Natural killer cell treated with Interleukin-12 subunit alpha and Interleukin-12 subunit beta and Interleukin-15 and Interleukin-18, amount 100 ng/mL, for 72 hours (primary cell): ENCODE measurements at places on chromosomes 7 and 10.

GRCh38 chr10:78472551-78472890 is 438.9 kb downstream of the RPS24 start:
- no peak for DNase-seq

- DNase-seq: peak; percentile 52
Observed at GRCh38 chr7:44050915-44051560, 6.5 kb downstream of the DBNL start.

DNA sequence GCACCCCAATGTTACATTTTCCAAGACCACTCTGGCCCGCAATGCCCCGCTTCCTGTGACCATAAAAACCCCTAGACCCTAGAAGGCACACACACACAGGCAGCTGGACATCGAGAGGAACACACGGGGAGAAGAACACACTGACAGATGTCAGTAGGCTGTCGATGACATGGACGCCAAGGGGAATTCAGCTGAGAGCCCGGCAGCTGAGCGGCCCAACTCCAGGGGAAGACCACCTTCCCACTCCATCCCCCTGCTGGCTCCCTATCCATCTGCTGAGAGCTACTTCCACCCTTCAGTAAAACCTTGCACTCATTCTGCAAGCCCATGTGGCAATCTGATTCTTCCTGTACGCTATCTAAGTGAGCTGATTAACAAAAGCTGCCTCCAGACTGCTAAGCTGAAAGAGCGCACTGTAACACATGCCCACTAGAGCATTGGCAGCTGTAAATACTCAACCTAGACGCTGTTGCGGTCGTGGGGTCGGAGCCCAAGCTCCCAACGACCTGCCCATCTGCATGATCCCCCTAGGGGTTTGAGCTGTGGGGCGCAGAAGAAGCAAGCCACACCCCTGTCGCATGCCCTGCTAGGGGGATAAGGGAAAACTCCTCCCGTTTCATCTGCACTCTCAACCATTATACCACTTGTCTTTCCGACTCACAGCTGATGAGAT is 843.6 kb upstream of the POT1 start:
- no peak for DNase-seq

DNA sequence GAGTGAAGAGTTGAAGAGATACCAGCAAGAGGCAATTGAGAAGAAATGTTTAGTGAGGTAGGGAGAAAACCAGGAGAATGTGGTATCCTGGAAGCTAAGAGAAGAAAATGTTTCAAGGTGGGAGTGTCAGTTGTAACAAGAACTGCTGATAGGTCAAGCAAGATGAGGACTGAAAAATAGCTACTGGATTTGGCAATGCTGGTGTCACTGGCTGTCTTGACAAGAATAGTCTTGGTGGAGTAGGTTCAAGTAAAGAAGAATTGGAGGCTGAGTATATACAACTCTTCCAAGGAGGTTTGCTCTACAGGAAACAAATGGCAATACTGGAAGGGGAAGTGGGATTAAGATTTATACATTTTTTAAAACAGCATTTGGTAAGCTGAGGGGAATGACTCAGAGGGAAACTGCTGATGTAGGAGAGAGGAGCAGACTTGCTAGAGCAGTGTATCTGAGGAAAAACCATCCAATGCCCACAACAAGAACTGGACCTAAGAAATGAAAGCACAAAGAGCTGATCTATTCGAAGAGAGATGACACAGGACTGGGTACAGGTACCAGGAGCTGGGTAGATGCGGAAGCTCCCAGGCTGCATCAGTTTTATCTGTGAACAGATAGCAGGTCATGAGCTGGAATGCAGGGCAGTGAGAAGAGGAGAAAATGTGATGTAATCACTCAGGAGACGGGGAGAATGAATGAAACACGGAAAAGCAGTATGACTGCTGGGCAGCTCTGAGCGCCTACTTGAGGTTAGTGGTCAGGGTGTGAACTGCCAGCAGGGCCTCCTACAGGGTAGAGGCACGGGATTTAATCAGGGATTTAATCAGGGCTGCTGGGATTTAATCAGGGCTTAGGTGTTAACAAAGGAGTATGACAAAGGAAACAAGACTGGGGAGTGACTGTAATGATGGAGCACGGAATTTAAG is 34.5 kb downstream of the FAM25A start:
- DNase-seq: no peak

DNA sequence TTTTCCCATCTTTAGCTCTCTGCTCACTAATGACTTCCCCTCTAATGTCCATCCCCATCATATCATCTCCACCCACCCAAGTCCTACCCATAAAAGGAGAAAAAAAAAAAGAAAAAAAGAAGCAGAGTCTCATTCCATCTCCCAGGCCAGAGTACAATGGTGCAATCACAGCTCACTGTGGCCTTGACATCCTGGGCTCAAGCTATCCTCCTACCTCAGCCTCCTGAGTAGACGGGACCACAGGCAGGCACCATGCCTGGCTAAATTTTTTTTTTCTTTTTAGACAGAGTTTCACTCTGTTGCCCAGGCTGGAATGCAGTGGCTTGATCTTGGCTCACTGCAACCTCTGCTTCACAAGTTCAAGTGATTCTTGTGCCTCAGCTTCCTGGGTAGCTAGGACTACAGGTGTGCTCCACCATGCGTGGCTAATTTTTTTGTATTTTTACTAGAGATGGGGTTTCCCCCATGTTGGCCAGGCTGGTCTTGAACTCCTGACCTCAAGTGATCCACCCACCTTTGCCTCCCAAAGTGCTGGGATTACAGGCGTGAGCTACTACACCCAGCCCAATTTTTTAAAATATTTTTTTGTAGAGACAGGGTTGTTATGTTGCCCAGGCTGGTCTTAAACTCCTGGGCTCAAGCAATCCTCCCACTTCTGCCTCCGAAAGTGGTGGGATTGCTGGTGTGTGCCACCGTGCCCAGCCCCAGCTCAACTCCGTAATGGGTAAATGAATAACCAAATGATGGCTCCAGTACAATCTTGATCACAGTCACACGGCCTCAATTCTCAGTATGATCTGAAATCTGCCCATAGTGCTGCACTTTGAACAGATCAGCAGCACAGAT is 24.6 kb upstream of the SGMS1 start:
- DNase-seq: no peak

DNA sequence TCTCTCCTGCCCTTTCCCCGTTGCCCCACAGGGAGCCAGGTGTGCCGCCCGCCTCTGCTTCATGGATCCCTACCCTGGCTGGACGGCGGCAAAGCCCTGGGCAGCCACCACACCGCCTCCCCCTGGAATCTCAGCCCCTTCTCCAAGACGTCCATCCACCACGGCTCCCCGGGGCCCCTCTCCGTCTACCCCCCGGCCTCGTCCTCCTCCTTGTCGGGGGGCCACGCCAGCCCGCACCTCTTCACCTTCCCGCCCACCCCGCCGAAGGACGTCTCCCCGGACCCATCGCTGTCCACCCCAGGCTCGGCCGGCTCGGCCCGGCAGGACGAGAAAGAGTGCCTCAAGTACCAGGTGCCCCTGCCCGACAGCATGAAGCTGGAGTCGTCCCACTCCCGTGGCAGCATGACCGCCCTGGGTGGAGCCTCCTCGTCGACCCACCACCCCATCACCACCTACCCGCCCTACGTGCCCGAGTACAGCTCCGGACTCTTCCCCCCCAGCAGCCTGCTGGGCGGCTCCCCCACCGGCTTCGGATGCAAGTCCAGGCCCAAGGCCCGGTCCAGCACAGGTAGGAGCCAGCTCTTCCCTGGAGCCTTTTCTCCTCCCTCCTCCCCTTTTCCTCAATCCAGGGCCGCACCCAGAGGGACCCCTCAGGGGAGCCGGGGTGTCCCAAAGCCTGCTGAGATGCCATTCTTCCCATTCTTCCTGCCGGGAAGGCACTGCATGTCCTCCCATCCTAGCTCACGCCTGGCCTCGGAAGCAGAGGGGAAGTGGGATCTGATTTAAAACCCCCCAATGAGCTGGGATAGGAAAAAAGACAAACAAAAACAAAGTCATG is 4.0 kb downstream of the GATA3 start:
- DNase-seq: no peak

DNA sequence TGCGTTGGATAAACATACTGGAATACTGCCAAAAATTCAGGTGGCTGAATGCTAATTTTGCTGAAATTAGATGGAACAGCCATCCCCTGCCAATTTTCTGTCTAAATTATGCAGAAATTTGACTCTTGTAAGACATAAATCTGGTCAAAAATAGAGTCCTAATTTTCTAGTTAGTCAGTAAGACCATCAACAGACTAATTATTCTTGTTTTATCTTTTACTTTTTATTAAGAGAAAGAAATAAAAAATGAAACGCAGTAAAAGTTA is 110.3 kb upstream of the GATA3 start:
- DNase-seq: no peak

DNA sequence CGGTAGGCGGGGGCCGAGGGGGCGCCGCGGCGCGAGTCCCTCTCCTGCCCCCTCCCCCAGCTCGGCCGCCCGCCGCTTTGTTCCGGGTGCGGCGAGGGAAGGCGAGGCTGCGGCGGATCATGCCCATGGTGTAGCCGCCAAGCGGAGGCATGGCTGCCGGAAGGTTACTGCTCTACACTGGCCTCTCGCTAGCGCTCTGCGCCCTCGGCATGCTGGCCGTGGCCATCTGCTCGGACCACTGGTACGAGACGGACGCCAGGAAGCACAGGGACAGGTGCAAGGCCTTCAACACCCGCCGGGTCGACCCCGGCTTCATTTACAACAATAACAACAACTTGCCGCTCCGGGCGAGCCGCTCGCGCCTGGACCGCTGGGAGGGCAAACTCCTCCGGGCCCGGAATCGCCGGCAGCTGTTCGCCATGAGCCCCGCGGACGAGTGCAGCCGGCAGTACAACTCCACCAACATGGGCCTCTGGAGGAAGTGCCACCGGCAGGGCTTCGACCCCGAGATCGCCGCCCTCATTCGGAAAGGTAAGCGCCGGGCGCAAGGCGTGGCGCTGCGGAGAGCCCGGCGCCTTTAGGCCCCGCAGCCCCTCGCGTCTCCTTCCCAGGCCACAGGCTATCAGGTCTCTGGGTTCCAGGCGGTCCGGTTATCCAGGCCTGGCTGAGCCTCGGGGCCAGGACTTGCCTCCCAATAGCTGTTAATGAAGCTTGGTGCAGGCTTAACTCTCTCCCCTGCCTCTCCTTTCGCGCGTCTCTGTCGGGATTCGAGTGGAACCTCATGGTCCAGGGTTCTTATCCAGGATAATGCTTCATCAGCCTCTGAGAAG is 513 bp downstream of the TMEM178B start:
- peak; percentile 64 for DNase-seq

GRCh38 chr7:158267742-158268435 is 319.7 kb downstream of the PTPRN2 start:
- peak; percentile 2 for DNase-seq

GRCh38 chr7:72058579-72058978 is 353.6 kb downstream of the CALN1 start:
- no peak for DNase-seq

- no peak for DNase-seq
Observed at GRCh38 chr7:2701832-2702593, 14.0 kb downstream of the AMZ1 start.

- DNase-seq: no peak
Observed at GRCh38 chr10:110016039-110016438, 8.3 kb downstream of the ADD3 start.

- DNase-seq: no peak
Observed at GRCh38 chr10:24843256-24843655, 109.2 kb downstream of the PRTFDC1 start.

GRCh38 chr10:4581929-4582328 is 244.1 kb upstream of the AKR1E2 start:
- no peak for DNase-seq

DNA sequence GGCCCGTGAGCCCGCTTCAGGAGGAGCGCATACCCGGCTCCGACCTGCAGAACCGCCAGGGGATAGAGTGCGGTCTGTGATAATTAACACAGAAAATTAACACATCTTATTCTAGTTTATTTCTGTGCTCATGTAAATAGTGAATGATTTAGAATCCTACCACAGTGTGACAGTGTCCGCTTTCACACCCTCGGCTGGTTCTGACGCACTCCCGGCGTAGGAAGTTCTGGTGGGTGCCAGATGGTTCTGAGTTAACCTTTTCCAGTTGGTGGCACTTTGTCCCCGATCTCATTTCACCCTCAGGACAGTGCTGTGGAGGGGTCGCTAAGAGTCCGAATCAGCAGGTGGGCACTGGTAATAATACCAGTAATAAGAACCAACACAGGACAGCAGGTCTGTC is 28.3 kb upstream of the FXYD4 start:
- DNase-seq: no peak

GRCh38 chr10:27242951-27243551 is 2.5 kb upstream of the ACBD5 start:
- DNase-seq: peak; percentile 72

GRCh38 chr10:10367264-10367663 is 650.4 kb upstream of the CELF2 start:
- no peak for DNase-seq

- DNase-seq: no peak
Observed at GRCh38 chr7:53358269-53358668, 322.8 kb downstream of the POM121L12 start.

DNA sequence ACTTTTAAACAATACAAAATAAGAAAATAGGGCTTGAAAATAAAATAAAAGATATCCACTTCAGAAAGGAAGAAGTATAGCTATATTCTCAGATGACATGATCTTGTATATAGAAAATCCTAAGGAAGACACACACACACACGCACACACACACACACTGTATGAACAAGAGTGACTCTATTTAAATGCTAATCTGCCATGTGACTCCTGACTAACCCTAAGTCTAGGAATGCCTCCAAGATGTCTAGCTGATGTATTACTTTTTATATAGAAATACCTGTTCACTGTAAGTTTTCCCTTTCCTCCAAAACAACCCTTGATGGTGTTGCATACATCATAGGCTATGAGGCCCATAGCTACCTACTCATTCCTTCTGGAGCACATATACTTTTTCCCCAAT is 173.1 kb upstream of the LRRTM3 start:
- DNase-seq: no peak

GRCh38 chr7:7862393-7862792 is 106.2 kb upstream of the GLCCI1 start:
- no peak for DNase-seq

DNA sequence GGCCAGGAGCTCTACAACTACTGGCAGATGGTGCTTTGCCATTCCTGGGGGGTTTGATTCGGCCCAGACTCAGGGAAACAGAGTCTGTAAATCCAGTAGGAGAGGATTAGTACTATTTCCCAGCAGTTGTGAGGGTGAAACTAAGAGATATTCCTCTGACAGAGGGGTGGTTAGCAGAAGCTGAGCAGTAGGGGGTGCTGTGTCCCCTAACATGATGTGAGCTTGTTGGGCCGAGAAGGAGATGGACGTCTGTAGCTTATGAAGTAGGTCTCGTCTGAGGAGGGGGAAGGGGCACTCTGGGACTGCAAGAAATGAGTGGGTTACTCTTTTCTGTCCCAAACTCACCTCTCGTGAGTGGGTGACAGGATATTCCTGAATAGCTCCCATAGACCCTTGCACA is 179.2 kb upstream of the MBL2 start:
- DNase-seq: no peak

- no peak for DNase-seq
Observed at GRCh38 chr7:80063834-80064233, 70.8 kb upstream of the GNAI1 start.

DNA sequence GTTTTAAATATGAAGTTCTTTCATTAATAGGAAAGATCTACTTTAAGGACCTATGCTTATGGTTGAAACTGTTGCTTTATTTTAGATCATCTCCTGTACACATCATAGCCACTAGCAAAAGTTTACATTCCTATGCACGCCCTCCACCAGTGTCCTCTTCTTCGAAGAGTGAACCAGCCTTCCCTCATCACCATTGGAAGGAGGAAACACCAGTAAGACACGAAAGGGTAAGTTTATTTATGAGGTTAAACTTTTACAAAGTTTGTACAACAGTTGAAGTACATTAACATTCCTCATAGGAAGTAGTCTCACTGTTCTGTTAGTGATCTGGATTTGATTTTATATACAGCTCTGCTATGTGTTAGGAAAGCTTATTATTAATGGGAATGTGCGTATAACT is 16.9 kb downstream of the HBP1 start:
- DNase-seq: no peak
